Small intestine (tissue), 16 donors: ENCODE measurements at places on chromosomes 2 and 18. TPM values are rescaled to one million over a fixed set of nuclear protein-coding genes. Genes with fewer than 3 reads are reported as not detected.

DNA sequence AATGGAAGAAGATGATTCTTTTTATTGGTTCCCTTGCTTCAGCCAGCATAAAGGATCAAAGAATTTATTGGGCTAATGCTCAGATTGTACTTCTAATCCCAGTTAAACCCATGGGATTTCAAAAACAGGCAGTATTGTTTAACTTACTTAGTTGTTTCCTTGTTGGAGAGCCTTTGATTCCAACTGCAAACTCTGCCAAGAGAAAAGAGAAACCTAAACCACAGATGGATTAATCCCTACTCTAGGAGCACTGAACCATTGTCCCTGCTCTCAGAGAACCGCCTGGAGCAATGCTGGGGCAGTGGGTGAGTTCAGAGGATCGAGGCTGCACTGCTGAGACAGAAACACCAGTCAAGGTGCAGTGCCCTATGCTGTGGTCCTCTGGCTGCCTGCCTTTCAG lies 44.9 kb upstream of the SIGLEC15 start:
- no peaks in the 10 kb centered on the region for H3K4me1 ChIP-seq
- no peaks in the 10 kb centered on the region for H3K27me3 ChIP-seq
- DNase-seq: no peak
- no peaks in the 10 kb centered on the region for H3K36me3 ChIP-seq
- H3K4me3 ChIP-seq: no peak overlapping the region

DNA sequence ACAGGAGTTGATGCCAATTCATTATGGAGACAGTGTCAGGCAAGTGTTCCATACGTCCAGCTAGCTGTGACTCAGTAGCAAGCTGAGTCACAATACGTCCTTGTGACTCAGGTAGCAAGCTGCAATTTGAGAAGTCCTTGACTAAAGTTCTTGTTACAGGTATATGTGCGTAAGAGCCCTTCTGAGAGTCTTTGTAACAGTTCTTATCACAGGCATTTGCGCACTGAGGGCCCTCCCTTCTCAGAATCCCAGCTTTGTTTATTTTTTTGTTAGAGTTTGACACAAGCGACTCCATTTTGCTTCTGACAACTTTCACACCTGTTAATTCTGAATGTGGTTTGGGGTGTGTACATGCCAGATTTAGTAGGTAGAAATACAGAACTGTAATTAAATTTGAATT lies 20.1 kb upstream of the ACMSD start:
- H3K27me3 ChIP-seq: no peaks in the 10 kb centered on the region
- no peaks in the 10 kb centered on the region for H3K4me1 ChIP-seq
- DNase-seq: peak; percentile 70

DNA sequence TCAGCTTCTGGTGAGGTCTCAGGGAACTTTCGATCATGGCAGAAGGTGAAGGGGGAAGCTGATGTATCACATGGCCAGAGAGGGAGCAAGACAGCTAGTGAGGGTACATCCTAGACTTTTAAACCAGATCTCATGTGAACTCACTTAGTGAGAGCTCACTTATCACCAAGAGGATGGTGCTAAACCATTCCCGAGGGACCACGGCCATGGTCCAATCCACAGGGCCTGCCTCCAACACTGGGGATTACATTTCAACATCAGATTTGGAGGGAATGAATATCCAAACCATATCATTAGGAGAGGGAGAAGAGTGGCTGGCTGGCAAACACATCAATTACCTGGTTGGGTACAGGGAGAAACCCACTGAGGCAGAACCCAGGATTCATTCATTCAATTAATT lies 75.7 kb upstream of the HAAO start:
- H3K4me1 ChIP-seq: no peaks in the 10 kb centered on the region
- H3K27me3 ChIP-seq: no peaks in the 10 kb centered on the region
- no peaks in the 10 kb centered on the region for H3K36me3 ChIP-seq
- no peak overlapping the region for H3K4me3 ChIP-seq
- no peak overlapping the region for H3K27ac ChIP-seq
- DNase-seq: no peak

- H3K27me3 ChIP-seq: no peaks in the 10 kb centered on the region
- H3K27ac ChIP-seq: no peak overlapping the region
- no peak for DNase-seq
- no peaks in the 10 kb centered on the region for H3K4me1 ChIP-seq
- no peak overlapping the region for H3K4me3 ChIP-seq
Observed at GRCh38 chr2:69316550-69316949, 70.5 kb downstream of the GFPT1 start.

The IL36B gene
- not detected for polyA plus RNA-seq

- no peaks in the 10 kb centered on the region for H3K27me3 ChIP-seq
- H3K27ac ChIP-seq: no peak overlapping the region
- no peaks in the 10 kb centered on the region for H3K36me3 ChIP-seq
- peaks cover 11% of the 10 kb centered on the region for H3K4me1 ChIP-seq
Observed at GRCh38 chr18:42113529-42114191, 158.6 kb downstream of the PIK3C3 start.
